DND-41 (cell line): ENCODE measurements at places on chromosomes 1 and 21.

DNA sequence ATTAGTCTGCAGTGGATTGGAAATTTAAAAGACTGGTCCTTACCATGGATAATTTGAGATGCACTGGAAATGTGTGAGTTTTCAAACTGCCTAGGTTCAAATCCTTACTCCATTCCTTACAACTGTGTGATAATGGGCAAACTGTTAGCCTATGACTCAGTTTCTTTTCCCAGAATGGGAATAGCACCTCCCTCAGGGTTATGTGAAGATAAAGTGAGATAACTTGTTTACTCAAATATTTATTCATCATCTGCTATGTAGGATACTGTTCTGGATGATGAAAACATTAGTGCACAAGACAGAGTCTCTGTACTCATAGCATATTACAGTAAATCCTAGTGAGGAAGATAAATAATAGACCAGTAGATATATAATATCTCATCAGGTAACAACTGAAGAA is 28.6 kb downstream of the LRIG2 start:
- no peak for DNase-seq

GRCh38 chr1:54409156-54410142 is 3.3 kb upstream of the SSBP3 start:
- peak; percentile 68 for DNase-seq

GRCh38 chr1:6181347-6181770 is 1.2 kb upstream of the CHD5 start:
- no peak for DNase-seq

GRCh38 chr1:23544444-23545389 is 13.7 kb upstream of the E2F2 start:
- peak; percentile 76 for DNase-seq

DNA sequence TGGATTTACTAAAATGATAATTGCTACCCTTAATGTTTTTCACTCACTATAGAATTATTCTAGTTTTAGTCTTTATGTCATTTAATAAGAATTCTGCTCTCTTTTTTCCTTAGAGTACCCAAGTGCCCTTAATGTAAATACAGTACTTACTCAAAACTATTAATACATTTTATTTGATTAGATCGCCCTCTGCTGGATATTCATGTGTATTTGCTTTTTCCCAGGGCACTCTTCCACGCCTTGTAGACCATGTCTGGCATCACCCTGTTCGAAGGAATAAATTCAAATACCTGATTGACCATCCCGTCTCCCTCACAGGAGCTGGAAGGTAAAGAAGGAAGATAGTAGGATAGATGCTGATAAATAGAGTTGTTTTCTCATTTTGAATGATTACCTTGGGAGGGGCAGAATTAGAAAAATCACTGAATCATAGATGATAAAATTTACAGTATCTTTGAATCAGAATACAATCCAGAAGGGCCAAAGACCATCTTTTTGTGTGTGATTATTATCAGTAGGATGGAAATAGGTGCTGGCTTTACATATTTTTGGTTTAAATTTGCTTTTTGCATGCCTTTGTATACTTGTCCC is 4.1 kb downstream of the AXDND1 start:
- DNase-seq: peak; percentile 46
